ENCODE measurements at places on chromosomes 2 and 18.

GRCh38 chr2:26054598-26055348 lies 20.9 kb downstream of the RAB10 start:
- DNase-seq: no peak

GRCh38 chr18:37672932-37673595 lies 107.5 kb upstream of the CELF4 start:
- DNase-seq: no peak

- no peak for DNase-seq
These were observed 315.5 kb downstream of the RPRM start for GRCh38 chr2:153163055-153163454.

- no peak for DNase-seq
These were observed 178.1 kb downstream of the GCA start for GRCh38 chr2:162521871-162522650.

GRCh38 chr18:25998461-25998860 lies 92.0 kb downstream of the SS18 start:
- no peak for DNase-seq

DNA sequence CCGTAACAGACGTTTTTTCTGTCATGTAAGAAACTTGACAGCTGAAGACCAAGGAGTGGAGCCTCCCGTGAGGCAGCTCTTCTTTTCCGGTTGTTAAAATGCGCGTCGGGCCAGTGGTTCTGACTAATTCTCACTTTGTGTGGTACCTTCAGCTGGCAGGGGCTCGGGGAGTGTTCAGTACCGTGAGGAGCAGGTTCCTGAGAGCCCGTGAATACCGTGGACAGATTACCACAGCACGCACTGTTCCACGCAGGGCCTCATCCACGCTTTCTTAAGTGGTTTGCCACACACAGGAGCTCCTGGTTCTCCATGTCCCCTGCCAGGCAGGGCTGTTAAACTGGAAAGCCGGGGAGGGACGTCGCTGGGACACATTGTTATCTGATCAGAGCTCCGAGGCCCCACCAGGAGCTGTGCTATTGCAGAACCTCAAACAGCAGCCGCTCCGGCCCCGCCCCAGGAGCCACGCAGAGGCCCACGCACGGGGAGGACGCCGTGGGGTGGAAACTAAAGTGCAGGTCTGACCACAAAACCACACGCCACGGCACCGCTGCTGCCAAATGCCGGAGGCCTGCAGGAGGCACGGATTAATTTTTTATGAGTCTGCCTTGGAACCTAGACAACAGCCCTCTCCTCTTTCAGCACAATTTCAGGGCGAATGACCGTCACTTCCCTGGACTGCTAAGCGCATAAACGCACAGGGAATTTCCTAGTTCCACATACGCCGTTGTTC lies 43.3 kb downstream of the NFATC1 start:
- peak; percentile 46 for DNase-seq

DNA sequence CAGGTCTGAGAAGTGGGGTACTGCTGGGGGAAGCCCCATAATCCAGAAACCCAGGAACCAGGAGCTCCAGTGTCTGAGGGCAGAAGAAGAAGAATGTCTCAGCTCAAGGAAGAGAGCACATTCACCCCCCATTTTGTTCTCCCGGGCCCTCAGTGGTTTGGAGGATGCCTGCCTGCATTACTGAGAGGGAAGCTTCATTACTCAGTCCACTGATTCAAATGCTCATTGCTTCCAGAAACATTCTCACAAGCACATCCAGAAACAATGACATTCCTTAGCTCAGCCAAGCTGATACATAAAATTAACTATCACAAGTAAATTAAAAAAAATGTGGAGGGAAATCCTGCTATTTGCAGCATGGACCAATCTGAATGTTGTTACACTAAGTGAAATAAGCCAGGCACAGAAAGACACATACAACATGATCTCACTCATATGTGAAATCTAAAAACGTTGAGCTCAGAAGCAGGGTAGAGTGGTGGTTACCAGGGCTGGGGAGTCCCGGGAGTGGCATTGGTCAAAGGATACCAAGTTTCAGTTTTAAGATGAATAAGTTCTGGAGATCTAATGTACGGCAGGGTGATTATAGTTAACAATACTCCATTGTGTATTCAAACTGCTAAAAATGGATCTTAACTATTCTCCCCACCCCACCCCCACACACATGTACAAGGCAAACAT lies 459.3 kb downstream of the GALR1 start:
- no peak for DNase-seq

DNA sequence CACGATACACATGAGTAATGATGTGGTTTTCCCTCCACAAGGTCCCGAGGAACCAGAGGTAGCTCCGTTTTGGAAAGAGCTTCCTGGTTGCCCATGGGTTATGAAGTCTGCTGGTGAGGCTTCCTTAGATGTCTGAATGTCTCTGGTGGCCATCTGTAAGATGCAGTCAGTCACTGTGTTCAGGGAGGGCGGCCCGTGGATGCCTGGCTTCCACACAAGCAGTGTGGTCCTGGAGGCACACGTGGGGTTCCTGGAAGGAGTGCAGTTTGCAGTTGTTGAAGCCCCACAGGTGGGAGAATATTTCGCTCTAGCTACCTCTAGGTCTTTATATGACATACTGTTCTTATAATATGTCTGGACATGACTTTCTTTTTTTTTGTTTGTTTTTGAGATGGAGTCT lies 209.0 kb downstream of the FAM210A start:
- no peak for DNase-seq

DNA sequence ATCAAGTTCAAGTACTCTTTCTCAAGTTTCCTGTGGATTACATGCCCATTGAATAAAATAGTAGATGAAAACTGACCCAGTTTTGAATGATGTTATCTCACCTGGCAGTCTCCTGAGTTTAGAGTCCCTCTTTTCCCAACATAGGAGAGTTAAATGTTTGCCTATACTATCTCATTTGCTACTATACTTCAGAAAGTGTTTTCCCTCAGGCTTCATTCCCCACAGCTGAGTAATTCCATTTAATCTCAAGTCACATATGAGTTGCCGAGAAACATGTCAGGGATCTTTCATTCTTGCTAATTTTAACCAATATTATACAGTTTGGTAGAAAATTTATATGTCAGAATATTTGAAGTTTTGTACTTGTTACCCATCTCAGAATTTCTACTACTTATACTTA lies 150.4 kb upstream of the CDH19 start:
- no peak for DNase-seq

DNA sequence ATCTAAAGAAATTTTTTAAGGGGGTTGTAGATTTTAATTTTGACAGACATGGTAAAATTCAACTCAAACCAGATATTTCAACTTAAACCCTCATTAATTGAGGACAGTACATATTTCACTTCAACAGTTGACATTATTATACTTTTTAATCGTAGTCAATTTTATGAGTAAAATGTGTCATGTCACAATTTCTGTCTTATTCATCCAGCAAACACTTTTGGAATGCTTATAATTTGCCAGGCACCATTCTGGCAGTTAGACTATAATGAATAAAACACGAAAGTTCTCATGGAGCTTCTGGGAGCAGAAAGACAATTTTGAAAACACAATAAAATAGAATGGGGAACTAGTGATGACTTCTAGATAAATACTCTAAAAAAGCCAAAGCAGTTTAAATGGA lies 1094.8 kb downstream of the SUCLG1 start:
- DNase-seq: no peak

- no peak for DNase-seq
These were observed 281.3 kb downstream of the AGPS start for GRCh38 chr2:177673602-177674595.

- no peak for DNase-seq
These were observed 42.0 kb downstream of the MAPRE2 start for GRCh38 chr18:35083174-35083712.

DNA sequence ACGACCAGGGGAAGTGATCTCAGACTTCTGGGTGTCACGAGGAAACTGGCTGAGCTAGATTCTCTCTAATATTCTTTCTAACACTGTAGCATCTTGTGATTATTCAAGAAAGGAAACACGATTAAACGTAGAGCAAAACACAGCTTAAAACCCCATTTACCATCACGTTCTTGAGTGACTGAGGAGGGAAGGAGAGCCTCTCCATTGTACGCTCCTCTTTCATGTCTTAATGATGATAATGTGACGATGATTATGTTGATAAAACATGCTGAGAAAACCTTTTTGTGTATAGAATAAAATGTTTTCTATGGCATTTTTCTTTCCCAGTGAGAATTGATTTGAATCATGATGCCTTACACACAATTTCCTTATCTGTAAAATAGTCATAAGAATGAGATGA lies 705.6 kb upstream of the ID2 start:
- no peak for DNase-seq

GRCh38 chr2:157264099-157264498 lies 6.6 kb downstream of the GALNT5 start:
- DNase-seq: no peak

DNA sequence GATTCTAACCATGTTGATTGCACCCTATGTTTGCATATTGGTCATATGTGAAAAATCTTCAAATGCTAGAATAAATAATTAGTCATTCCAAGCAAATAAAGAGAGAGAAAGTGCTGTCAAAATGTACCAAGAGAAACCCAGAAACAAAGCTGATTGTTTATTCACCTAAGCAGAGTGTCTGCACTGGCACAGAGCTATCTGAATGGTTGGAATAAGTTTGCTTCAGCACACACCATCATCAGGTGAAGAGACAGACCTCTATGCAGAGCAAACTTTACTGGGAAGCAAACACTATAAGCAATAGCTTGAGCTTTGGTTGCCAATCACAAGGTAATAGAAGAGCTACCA lies 25.4 kb downstream of the DSG4 start:
- no peak for DNase-seq

DNA sequence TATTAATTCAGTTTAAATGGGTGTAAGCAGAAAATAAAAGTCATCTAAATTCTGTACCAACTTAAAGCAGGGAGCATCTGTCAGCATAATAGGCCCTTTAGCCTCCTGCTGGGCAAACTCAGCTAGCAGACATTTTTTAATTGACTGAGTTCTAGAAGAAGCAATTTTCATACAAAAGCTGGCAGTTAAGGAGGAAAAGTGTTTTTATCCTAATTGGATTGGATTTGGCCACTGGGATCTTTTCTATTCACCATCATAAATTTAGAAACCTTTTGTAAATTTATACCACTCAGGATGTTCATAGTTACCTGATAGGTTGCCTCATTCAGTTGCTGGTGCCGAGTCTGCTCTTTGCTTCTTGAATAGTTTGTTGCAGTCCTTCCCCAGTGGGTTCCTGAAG lies 262.7 kb upstream of the FSIP2 start:
- no peak for DNase-seq

- no peak for DNase-seq
These were observed 903.8 kb downstream of the SLC4A3 start for GRCh38 chr2:220531216-220531615.

DNA sequence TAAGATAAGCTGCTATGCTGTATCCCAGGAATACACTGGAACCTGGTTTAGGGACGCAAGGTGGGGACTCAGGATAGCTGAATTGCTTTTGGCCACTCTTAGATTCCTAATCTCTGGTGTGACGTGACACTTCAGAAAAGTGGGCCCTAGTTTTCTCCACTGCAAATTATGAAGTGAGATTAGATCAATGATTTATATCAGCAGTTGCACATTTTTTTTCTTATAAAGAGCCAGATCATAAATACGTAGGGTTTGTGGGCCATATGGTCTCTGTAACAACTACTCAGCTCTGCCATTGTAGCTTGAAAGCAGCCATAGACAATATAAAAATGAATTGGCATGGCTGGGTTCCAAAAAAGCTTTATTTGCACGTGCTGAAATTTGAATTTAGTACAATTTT lies 85.4 kb upstream of the CPO start:
- DNase-seq: no peak

DNA sequence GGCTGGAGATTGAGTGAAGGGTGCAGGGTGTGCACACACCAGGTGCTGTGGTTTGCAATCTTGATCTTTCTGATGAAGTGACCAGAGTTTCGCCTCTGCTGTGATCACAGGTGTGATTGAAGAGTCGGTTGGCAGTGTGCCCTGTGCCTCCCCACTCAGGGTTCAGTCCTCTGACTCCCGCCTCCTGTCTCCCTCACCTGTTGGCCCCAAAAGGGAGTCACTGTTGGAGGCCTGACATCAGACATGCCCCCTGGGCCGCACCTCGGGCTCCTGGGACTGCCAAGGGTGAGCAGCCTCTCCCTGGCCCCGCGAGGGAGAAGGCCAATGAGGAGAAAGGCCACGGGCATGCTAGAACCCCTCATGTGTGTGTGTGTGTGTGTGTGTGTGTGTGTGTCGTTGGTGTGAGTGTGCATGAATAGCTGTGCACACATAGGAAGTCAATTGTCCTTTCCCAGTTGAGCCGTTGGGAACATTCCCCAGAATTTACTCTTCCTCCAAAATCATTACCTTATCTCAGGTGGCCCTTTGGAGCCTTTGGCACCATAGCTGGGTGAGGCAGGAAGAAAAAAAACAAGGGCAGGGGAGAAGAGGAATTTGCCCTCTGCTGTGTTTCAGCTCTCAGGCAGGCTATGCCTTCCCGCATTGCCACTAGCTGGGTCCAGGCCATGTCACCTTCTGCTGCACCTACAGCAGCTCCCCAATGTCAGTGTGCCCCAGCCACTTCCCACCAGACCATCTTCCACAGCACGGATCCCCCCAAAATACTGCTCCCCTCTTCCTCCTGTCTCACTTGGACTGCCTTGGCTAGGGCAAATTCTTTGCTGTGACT lies 78.1 kb upstream of the LAPTM4A start:
- DNase-seq: no peak
